ENCODE measurements at places on chromosomes 6 and 20.

GRCh38 chr6:55260181-55260580, 67.1 kb upstream of the GFRAL start:
- DNase-seq = no peak

DNA sequence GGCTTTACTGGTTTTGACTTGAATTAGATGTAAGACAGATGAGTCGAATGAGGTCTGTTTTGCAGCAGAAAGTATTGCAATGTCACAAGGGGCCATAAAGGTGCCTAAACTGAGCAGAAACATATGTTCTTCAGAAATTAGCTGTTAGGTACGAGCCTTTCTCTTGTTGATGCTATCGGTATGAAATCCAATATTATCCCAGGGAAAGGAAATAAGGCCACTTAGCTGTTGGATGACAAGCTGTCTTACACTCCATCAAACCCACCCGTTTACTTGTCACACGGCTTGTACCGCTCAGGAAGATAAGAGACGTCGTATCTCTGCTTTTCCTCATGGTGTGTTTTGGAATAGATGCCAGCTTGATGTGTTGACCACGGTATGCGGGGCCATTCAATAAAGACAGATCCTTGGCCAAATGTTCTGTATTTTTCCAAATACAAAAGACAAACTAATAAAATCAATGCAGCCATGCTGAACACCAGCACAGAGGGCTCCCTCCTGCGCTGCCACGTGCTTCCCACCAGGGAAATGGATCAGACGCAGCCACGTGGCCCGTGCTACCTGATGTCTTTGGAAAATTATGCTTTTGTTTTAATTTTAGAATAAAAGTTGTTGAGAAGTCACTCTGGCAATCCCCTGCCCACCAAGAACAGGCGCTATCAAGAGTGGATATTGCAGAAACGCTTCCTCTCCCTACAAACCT, 255.9 kb upstream of the SULF2 start:
- no peak for DNase-seq

DNA sequence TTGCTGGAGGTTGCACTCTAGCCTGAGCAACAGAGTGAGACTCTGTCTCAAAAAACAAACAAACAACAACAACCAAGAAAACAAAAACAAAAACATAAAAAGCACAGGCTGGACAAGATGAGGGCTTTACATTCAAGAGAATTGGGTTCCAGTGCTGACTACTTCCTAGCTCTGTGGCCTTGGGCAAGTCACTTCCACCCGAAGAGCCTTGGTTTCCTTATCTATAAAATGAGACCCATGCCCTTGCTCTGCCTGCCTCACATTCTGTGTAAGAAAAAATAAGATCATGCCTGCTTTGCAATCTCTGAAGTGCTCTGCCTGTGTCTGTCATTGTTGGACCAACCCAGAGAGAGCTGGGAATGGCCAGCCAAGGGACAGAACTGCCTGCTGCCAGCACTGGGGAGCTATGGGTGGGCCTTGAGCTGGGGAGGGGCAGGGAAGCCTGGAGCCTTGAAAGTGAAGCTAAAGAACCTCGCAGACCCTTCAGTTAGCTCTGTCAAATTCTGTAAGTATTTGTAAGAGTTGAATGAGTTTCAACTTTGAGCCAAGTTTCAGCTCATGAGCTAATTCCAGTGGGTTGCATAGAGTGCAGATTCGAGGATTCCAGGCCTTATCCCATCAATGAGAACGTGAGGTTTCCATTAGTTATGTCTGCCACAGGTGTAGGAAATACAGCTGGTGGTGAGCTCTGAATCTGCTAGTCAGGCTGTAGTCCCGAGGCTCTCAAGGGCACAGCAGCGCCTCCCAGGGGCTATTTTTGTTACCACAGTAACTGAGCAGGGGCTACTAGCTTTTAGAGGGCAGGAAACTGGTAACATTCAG, 93.2 kb downstream of the DLGAP4 start:
- DNase-seq = peak; percentile 80

DNA sequence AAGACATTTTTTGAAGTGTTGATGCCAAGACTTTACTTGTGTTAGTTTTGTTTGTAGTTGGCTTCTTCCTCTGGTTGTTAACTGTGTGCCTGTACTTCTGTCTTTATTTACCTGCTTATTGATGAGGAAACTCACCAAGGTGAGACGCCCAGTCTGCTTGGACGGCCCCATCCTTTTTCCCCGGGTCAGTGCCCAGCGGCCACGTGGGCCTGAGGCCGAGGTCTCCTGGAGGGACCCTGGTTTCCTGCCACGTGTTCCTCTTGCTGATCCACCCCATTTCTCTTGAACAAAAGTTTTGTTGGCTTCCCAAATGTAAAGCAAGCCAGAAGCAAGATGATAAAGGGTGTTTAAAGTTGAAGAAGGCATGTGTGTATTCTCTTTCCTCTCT, 24.8 kb downstream of the DUSP22 start:
- DNase-seq = no peak

DNA sequence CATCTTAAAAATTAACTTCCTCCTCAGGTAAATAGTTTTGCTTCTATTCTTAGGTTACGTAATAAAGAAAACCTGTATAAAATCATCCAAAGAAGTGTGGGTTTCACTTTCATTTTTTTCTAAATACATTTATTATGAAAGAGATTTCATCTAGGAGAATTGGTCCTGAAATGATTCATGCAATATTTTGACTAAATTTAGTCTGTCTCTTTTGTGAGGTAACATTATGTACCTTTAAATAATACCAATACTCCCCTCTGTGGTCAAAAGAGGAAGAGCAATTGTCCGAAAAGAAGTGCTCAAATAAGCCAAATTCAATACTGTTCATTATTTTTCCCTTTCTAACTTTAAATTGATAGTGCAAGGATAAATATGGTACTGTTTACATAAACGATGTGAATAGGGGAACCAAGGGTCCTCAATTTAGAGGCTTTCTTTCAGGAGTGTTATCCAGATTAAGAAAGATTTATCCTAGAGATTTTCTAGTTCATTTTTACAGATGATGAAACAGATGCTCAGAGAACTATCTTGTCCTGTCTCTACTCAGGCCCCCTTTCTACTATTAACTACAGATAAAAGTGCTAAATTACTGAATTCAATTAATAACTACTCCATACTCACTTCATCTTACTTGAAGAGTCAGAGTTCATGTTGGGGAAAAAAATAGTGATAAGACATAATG, 26.2 kb downstream of the CYP39A1 start:
- DNase-seq = peak; percentile 11

DNA sequence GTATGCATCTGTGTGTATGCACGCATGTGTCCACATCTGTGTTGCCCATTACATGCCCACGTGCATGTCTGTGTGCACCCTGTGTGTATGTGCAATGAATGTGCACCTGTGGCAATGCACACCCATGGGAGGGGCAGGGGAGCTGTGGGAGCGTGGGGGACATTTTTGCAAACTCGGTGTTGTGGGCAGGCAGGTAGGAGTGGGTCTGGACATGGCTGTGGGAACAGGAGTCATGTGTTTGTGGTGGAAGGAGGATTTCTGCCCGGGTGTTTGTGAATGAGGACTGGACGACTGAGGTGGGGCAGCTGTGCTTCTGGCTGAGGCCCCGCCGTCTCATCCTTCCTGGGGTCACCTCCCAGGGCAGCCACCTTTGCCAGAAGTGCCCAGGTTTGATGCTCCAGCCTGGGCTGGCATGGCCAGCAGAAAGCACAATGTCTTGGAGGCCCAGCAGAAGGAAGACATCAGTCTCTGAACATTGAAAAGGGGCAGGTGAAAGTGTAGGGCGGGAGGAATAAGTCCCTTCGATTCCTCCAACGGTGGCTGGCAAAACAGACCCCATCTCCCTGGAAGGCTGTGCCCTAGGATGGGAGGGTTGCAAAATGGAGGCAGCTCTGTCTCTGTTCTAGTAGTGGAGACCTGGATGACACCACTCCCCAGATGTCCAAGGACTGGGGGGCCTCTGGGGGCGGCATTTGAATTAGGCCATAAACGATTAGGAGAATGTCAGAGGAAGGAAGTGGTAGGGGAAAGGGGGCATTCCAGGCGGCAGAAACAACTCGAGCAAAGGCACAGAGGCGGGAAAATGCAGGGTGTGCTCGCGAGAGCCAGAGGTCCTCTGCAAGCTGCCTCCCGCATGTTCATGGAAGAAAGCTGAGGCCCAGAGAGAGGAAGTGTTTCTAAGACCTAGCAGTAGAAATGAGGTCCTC, 19.1 kb upstream of the ARMC12 start:
- peak; percentile 3 for DNase-seq

All from HEK293T (cell line).